Fibroblast of skin of right biceps (primary cell): ENCODE measurements at places on chromosomes 6 and 20.

DNA sequence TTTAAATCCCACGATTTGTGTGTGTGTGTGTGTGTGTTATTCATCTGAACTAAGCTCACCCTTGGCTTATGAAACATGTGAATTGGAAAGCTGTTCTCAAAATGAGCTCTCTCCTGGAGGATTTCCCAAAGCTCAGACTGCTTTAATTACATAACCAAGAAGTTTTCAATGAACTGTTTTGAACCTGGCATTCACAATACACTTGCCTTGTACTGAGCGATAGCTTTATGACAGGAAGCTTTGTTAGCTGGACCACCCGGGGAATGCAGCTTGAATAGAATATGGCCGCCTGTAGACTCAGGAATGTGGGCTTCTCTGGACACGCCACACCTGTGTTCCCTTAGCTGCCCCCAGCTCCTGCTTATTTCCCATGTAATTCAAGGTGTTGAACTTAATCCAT lies 71.4 kb upstream of the PREP start:
- no peak for DNase-seq

- DNase-seq, result no peak
Observed at GRCh38 chr20:24633521-24633920, 164.1 kb downstream of the SYNDIG1 start.

DNA sequence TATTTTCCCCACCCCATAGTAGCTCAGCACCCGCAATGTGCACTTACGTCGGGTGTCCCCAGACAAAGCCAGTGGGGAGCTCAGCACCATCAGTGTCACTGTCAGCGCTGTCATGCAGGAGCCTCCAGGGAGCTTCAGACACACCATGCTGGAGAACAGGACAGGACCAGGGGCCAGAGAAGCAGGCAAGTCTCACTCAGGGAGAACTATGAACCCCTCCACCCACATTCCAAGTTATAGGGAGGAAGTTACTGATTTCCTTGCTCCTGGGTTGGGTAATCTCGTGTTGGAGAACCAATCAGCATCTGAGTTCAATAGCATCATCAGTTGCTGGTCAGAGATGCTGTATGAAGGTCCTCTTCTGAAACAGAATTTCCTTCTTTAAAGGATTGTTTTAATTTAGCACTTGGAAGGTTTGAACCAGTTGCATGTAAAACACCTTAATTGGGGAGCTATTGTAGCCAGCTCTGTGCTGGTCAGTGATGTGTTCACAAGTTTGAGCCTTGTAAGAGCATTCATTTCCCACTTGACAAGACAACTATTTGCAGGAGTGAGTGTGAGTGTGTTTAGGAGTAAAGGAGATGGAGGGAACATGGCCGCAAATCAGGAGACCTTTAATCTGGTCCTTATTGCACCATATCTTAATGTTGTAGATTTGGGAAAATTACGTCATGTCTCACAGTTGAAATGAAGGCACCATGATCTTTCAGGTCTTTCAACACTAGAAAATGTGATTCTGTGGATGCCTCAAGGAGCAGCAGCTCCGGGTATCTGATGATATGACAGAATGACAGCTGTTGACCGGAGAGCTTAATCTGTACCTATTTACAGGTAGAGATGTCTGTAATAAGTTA lies at the start of gene HLA-DRB1:
Gene HLA-DRB1, minus strand, starts transcription at position 253 of the 854 bp plus-strand sequence. Its CDS starts 106 bp downstream, at position 147.
- no peak for DNase-seq

GRCh38 chr6:17429383-17430061 lies 36.1 kb downstream of the CAP2 start:
- no peak for DNase-seq

- DNase-seq, result no peak
Observed at GRCh38 chr6:160967351-160967750, 24.2 kb upstream of the MAP3K4 start.

DNA sequence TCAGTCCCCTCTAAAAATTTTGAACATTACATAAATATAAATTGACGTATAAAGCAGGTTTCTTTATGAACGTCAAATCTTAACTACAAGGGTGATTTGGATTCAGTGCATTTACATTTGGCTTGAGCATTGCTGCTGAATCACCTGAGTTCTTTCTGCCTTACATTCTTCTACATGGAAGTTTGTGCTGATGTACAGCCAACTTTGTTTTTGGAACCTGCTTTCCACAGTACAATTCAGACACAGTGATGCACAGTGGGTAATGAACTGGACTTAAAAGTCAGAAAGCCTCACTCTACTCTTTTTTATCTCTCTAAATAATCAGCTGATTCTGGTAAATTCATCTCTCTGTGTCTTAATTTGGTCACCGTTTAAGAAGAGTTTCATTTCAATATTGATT lies 47.6 kb downstream of the RCAN2 start:
- no peak for DNase-seq

GRCh38 chr20:4548552-4548951 lies 173.2 kb upstream of the PRND start:
- no peak for DNase-seq

DNA sequence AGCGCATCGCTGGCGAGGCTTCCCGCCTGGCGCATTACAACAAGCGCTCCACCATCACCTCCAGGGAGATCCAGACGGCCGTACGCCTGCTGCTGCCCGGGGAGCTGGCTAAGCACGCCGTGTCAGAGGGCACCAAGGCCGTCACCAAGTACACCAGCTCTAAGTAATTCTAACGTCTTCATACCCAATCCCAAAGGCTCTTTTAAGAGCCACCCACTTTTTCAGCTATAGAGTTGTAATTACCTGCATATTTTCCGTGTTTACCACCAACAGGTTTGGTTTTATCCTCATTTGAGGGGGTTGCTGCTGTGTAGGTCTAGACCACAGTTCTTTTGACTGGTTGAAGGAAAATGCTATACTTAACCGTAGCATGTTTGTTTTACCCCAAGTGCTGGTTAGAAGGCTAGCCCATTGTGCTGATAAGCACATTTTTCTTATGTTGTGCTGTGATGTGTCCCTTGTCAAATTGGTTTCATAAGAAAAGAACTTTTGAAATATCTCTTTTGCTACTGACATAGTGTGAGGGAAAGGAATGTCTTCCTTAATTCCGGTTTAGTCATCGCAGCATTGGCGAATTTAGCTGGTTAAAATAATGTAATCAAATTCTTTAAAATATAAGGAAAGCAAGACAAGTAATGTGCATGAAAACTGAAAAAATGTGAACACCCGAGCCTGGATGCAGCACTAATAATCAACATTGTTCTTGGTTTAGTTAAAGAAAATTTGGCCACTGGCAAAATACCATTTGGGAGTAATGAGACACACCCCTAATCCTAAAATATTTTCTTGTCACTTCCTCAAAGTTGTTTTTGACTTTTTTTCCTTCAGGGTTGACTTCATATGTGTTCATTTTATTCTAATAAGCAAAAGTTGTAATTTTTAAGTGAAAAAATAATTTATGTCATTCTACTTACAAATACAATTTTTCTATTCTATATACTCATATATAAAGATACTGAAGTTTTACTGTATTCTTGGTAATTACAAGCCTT lies 112.8 kb downstream of the HFE start:
- DNase-seq, result peak; percentile 70

DNA sequence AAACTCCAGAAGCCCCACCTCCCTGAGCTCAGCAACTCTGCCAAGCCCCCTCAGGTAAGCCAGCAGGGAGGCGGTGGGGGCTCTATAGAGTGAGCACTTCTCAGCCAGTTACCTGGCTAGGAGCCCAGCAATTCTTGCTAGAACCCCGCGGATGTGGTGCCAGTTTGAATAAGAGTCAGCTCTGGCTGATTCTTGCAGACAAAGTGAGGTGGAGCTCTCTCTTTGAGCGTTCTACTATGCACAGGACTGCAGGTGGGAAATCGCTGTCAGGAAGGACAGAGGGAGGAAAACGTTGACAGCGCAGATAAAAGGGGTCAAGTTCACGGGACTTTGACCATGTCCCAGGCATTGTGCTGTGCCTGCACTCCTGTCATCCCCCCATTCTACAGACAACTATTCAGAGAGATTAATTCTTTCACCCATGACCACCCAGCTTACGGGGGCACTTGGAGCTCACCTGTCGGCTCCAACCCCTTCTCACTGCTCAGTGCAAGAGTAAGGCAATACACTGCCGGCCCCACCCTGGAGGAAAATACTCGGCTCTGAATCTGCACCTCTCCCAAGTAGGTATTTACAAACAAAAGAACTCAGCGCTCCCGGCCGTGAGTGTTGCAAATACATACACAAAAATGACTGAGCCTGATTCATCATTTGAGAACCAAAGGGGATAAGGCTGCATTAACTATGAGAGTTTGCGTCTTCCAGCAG lies 92.9 kb downstream of the ANKRD60 start:
- no peak for DNase-seq

- DNase-seq, result no peak
Observed at GRCh38 chr20:16709017-16709416, 20.8 kb upstream of the SNRPB2 start.

GRCh38 chr20:34791289-34792020 lies 34.0 kb downstream of the NCOA6 start:
- DNase-seq, result peak; percentile 80

DNA sequence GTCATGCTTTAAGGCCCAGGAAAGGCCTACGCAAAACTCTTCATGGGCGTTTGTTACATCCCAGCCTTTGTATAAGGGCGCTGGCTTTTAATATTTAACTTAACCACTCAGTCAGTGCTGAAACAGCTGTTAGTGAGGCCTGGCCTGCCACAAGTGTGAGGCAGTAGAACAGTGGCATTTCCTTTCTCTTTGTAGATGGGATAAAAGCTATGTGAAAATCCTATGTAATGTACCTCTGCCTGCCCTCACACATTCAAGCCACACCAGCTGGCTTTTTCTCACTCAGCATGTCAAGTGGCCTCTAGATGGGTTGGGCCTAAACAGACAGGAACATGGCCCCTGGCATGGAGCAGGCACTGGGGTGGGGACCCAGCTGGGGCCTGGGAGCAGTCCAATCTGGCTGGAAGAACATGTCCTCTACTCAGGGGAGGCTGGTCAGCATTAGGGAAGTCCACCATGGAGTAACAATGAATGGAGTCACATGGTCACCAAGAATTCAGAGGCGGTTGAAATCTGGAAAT lies 20.7 kb downstream of the CGA start:
- no peak for DNase-seq

DNA sequence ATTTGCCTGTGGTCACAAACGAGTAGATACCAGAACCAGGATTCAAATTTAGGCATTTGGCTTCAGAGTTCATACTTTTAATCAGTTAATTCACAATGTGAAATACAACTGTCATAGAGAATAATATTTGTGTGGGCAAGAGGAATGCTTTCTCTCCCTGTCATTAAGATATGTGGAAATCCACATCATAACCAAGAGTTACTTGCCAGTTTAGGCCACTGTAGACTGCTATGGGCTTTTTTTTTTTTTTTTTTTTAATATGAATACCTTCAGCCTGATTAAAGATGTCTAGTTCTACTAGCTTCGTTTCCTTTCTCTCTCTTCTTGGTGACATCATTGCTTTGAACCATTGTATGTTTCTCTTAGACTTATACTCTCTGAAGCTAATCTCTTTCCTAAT lies 244.9 kb downstream of the ZFAND3 start:
- DNase-seq, result peak; percentile 10

DNA sequence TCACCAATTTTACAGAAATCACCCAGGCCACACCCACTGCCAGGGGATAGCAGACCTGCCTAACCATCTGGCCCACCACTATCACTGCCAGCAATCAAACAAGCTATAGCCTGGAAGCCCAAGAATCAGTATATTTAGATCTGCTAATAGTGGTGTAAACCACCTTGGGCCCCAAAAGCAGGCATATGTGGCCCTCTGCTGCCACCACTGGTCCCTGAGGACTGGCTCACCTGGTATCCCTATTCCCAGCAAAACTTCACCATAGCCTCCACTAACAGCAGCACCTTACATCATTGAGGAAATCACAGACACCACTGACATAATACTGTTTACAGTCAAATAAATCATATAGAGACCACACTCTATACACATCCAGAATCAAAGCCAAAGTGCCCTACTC lies 880.4 kb upstream of the MAN1A1 start:
- DNase-seq, result no peak

DNA sequence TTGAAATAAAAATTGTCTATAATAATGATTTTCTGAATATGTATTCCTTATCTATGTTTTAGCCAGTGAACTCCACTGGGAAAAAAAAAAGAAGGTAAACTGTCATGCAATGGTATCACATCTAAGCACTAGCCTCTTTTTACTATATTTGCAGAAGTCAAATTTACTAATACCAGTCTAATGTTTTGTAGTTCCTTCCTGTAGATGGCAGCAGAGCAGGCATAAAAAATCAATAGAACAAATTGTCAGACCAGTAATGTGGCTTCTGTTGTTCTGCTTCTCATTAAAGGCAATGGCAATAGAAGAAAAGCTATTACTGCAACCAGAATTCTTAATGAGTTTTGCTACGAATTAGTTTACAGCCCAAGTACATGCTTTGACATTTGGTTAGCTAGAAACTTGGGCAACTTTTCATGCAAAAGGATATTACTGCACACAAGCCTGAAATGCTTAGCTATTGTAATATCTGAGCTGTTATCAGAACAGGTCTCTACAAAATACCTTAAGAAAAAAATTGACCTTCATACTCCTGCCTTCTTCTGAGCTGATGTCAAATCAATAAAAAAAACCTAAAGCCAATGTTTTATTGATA lies 476.9 kb downstream of the KHDRBS2 start:
- DNase-seq, result no peak

DNA sequence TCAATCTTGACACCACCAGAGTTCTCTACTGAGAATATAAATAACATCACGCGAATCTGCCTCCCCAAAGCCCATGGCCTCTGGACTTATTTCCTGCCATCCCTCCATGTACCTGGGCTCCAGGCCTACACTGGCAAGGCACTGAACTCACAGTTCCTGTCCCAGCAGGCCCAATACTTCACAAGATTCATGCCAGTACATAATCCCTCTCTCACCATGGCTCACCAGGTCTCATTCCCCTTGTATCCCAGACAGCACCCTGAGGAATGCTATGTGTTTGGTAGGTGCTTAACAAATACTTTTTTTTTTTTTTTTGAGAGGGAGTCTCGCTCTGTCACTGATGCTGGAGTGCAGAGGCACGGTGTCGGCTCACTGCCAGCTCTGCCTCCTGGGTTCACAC lies 1.9 kb downstream of the KIF16B start:
- DNase-seq, result no peak

DNA sequence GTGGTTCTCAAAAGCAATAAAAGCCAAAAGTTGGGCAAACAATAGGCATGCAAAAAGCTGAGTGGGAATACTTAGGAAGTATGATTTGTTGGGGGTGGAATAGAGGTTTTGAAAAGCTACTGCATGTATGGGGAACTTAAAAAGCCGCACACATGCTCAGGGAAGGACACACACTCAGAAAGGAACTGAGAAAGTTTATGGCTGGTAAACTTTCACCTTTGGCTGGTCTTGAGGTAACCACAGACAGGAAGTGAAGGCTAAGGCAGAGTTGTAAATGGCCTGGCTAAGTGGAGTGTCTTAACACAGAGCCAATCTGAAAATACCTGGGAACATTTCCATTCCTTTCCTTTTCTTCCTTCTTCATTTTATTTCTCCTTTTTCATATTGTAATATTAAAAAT lies 134.5 kb upstream of the EXOC2 start:
- no peak for DNase-seq
